ENCODE measurements at places on chromosomes 6 and 20.

- DNase-seq: no peak
Observed at GRCh38 chr6:33665957-33666356, 44.8 kb downstream of the ITPR3 start.

DNA sequence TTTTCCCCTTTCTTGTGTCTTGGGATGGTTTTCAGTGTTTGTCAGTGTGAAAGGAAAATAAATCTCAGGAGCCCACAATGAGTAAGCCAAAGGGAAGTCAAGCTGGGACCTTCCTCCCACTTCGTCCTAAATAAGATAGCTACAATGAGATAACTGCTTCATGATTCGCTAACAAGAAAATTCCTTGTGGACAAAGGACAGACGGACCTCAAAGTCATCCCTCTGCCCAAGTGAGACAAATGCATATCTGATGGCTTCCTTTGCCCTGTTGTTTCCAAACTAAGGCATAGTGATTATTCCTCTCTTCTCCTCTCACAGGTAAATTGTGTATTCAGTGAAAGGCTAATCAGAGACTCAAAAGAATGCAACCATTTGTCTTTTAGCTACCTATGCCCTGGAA is 26.1 kb upstream of the ADTRP start:
- DNase-seq: no peak

DNA sequence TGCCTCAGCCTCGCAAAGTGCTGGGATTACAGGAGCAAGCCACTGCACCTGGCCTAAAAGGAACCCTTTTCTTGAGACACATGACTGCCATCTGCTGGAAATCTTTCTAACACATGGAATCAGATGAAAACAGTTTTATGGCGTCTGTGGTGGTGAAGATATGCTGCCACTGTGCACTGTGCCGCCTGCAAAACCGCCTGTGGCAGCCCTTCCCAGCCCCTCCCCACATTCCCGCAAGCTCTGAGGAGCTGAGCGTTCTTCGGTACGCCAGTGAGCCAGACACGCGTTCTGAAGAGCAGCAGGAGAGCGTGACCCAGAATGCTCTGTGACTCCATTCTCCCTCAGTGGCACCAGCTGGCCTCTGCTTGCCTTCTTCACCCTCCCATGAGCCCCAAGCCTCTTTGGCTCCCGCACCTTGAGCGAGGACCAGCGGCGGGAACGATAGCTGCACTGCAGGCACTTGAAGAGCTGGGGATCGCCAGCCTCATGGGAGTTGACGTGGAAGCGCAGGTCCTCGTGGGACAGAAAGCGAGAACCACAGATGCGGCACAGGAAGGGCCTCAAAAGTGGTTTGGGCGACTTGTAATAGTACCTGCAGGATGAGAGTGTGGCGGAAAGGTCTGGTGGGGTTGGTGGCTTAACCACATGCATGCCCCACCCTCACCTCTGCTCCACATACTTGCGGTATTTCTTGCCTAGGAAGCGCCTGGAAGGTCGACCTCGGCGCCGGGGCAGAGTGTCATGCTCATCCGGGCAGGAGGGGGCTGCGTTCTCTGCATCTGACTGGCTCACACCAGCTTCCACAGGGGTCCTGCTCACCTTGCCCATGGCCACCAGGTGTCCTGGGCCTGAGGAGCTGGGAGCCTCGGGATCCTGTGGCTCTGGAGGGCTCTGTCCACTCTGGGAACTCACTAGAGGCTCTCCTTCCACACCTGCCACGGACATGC is 8.7 kb downstream of the ZNF335 start:
- DNase-seq: no peak

- no peak for DNase-seq
Observed at GRCh38 chr20:59802018-59802417, 131.4 kb downstream of the SYCP2 start.

DNA sequence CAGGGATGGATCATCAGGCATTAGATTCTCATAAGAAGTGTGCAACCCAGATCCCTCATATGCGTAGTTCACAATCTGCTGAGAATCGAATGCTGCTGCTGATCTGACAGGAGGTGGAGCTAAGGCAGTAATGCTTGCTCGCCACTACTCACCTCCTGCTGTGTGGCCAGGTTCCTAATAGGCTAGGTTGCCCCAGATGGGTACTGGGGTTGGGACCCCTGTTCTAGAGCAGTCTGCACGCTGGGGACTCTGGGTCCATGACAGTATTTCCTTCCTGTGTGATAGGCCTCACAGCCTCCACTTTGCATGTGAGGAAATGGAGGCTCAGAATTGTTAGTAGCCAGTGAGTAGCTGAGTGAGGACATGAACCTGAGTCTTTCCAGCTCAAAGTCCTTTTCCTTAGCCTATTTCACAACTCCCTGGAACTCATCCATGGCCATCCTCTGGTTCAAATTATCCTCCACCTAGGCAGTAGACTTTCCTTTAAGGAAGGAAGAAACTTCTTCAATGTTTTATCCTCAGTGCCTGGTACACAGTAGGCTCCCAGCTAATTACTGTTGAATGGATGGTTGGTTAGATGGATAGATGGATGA is 117.2 kb downstream of the SYCP2 start:
- DNase-seq: no peak

GRCh38 chr6:170048615-170049256 is 242.1 kb downstream of the DLL1 start:
- no peak for DNase-seq

DNA sequence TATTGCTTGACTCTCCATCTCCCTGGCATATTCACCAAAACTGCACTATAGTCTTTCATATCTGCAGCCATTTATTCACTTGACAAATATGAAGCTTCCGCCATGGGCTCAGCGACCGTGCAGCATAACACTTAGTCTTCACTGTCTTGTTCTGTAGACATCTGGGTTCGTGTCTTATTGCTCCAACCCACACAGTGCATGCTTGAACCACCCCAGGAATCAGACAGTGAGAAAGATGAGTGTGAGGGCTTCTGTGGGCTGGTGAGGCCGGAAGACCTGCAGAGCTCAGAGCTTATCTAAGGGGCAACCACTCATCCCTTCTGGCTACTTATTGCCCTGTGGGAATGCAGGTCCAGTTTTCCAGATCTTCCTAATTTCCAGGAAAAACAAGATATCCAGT is 19.9 kb upstream of the FAM50B start:
- no peak for DNase-seq

GRCh38 chr6:151008425-151008824 is 142.9 kb downstream of the MTHFD1L start:
- DNase-seq: no peak

- DNase-seq: peak; percentile 10
Observed at GRCh38 chr6:56581296-56581925, 61.3 kb downstream of the DST start.

DNA sequence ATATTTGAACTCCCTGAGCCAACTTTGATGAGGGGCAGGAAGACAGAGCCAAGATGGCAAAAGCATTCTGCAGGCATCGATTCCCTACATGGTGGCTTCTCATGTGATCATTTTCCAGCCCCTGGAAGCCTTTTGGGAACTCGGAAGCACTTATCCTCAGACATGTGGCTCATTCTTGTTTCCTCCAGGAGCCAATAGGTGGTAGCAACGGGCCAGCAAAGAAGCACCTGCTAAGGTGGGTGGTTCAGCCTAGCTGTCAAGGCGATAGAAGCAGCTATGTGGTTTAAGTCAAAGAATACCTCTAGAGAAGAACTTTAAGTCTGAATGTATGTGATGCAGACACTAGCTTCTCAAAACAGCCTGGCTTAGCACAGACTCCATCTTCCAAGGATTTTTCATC is 64.9 kb upstream of the PAX1 start:
- DNase-seq: no peak

- no peak for DNase-seq
Observed at GRCh38 chr20:5410470-5410869, 93.7 kb upstream of the PROKR2 start.

- no peak for DNase-seq
Observed at GRCh38 chr6:3324262-3324942, 65.7 kb downstream of the PSMG4 start.

GRCh38 chr6:142935553-142936517 is 9.1 kb downstream of the HIVEP2 start:
- DNase-seq: no peak

- no peak for DNase-seq
Observed at GRCh38 chr6:154506582-154506981, 3.9 kb downstream of the CNKSR3 start.

All from HFF-Myc (cell line).